Heart left ventricle (tissue), 16 donors: ENCODE measurements at places on chromosomes 7 and 10. TPM values are rescaled to one million over a fixed set of nuclear protein-coding genes. Genes with fewer than 3 reads are reported as not detected.
A peak's percentile ranks its signal among the peaks of the same experiment; 100 is the strongest.

DNA sequence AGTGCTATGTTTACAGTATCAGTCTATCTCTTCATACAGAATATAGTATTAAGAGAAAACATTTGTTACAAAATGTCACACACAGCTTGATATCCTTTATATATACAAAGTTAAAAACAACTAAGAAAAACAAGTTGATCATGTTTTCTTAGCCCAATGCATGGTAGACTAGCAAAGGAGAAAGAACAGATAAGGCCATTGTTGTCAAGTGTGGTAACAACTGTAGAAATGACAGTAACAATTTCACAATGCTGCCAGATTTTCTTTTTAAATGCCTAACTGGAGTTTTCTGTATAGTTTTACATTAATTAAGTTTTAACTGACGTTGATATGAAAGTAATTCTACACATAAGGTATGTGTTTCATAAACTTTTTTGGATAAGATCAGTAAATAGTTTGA, 65.8 kb downstream of the TFEC start:
- no peaks in the 10 kb centered on the region for H3K27me3 ChIP-seq
- no peak overlapping the region for H3K27ac ChIP-seq
- H3K36me3 ChIP-seq = no peaks in the 10 kb centered on the region
- H3K4me1 ChIP-seq = no peaks in the 10 kb centered on the region
- H3K4me3 ChIP-seq = no peak overlapping the region
- no peak for DNase-seq

DNA sequence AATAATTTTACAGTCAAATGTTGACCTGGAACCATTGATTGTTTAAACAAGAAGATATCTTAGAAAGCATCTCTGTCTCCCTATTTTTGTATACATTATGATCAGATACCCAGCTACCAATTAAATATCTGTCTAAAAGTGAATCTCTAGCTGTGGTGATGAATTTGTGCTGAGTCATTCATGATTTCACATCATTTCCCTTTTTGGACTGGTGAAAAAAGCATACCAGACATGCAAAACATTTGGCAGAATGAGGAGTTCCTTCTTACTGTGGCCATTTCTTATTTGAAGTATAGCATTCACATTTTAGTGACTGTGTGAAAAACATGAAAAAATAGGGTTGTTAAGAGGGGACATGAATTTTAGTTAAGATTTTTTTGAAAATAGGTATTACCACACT, 98.0 kb upstream of the GATA3 start:
- no peak overlapping the region for H3K4me3 ChIP-seq
- no peak overlapping the region for H3K27ac ChIP-seq
- peaks cover 10% of the 10 kb centered on the region for H3K4me1 ChIP-seq
- DNase-seq = no peak

DNA sequence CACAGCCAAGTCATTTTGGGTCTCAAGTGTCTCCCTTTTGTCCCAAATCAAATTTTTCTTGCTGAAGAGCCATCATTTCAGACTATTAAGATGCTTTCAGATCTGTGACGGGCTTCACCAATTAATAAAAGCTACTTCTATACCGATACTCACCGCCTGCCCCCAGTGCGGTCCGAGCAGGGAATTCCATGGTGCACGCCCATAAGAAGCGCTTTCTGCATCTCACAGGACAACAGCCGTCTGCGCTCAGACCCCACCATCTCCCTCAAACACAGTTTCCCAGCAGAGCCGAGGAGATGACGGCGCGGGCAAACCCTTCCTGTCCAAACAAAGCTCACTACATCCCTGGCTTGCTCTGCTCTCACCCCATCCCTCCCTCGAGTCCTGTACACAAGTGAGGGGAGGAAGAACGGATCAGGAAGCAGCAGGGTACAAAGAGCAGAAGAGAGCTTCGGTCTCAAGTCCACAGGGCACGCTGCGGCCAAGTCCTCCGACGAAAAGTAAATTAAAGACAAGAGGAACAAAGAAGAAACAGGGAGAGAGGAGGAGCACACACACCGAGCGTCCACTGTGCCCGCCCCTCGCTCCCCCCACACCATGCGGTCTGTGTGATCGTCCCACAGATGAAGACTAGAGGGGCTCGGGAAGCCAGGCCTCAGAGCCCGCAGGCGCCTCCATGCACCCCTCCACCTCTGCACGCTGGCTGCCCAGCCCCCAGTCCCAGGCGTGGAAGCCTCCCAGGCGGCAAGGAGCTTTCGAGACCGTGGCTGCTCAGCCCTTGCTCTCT, 121.9 kb downstream of the MAD1L1 start:
- peak overlapping the region; percentile 7 for H3K27ac ChIP-seq
- H3K4me1 ChIP-seq = peaks cover 33% of the 10 kb centered on the region
- no peak for DNase-seq
- no peaks in the 10 kb centered on the region for H3K36me3 ChIP-seq

Gene RAB11FIP2
- 12.3 TPM for total RNA-seq

DNA sequence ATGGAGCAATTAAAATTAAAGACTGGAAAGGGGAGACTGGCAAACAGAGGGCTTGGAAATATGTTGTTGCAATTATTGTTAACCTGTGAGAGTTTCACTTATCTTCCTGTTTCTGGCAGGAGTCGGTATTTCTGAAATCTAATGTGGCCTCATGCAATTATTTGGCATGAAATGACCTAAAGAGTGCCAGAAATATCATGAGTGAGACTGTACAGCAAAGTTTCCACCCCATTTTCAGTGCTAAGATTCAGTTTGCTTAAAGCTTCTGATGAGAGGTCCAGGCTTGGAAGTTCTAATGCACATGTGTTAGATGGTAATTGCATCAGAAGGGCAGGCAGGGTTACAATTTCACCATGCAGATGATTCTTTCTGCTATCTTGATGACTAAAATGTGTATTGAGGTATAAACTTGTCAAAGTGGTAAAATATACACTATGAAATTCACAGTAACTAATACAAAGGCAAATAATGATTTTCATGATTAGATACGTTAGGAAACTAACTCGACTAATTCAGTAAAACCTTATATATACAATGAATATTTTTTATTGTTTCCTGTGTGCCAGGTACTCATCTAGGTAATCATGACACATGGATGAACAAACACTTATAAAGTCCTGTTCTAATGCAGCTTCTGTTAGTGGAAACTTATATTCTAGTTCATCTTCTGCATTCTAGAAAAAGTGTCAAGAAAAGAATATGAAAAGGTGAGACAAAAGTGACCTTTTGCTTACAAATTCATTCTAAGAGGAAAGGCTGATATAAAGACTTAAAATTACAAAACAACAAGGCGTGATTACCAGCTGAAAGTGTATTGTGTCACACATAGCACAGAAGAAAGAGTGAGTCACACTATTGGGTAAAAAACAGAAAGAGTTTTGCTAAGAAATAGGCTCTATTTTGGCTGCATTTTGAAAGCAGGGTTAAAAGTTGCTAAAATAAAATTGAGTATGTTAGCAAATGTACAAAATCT, 533.4 kb upstream of the SEMA3D start:
- no peak overlapping the region for H3K4me3 ChIP-seq
- no peak for DNase-seq
- no peaks in the 10 kb centered on the region for H3K4me1 ChIP-seq
- H3K27me3 ChIP-seq = no peaks in the 10 kb centered on the region
- no peaks in the 10 kb centered on the region for H3K36me3 ChIP-seq

Gene POU6F2
- total RNA-seq = not detected

Gene CHAT
- not detected for total RNA-seq
